ENCODE measurements at places on chromosomes 11 and 22. TPM values are rescaled to one million over a fixed set of nuclear protein-coding genes. Genes with fewer than 3 reads are reported as not detected.
A peak's percentile ranks its signal among the peaks of the same experiment; 100 is the strongest.

DNA sequence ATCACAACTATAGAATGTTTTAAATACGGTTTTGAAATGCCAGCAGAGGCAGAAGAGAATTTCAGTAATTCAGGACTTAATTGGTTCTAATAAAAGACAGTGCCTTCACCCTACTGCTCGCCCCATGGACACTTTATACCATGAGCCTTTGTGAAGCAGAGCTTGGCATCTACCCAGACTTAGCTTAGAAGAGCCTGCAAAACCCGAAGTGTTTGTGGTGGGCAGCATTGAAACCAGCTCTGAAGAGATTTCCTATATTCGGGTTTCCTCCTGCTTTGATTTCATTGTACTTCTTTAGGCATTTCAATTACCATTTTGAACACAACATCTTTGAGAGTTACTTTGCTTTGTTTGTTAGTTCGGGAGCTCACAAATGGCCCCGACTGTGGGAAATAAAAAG, 185.1 kb upstream of the MTNR1B start:
- DNase-seq: no peak

DNA sequence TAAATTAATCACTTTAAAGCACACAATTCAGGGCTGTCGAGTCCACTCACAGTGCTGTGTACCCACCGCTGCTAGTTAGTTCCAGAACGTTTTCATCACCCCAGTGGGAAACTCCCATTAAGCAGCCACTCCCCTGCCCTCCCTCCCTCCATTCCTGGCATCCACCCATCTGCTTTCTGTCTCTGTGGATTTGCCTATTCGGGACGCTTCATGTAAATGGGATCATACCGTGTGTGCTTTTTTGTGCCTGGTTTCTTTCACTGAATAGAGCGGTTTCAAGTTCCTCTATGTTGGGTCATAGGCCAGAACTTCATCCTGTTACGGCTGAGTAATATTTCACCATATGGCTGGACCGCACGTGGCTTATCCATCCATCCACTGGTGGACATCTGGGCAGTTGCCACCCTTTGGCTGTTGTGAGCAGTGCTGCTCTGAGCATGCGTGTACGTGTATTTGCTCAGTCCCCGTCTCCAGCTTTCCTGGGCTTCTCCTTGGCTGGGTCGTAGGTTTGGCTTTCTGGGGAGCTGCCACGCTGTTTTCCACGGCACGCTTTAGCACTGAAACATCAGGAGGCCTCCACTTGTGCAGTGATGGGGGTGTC, 30.1 kb downstream of the ARHGAP8 start:
- no peak for DNase-seq

DNA sequence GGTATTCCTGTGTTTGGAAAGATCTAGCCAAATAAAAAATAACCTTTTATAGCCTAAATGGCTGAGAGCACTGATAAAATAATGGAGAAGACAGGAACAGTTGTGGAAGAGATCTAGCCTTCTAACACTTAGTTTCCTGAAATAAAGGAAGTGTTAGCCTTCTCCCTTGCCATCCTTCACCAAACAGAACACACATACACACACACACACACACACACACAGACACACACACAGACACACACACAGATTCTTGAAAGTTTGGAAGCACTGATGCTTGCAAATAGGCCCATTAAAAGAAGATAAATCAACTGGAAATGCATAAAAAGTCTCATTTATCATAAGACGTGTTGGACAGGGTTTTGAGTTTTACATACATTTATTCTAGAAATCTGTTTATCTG, 37.5 kb downstream of the KIRREL3 start:
- DNase-seq: no peak

DNA sequence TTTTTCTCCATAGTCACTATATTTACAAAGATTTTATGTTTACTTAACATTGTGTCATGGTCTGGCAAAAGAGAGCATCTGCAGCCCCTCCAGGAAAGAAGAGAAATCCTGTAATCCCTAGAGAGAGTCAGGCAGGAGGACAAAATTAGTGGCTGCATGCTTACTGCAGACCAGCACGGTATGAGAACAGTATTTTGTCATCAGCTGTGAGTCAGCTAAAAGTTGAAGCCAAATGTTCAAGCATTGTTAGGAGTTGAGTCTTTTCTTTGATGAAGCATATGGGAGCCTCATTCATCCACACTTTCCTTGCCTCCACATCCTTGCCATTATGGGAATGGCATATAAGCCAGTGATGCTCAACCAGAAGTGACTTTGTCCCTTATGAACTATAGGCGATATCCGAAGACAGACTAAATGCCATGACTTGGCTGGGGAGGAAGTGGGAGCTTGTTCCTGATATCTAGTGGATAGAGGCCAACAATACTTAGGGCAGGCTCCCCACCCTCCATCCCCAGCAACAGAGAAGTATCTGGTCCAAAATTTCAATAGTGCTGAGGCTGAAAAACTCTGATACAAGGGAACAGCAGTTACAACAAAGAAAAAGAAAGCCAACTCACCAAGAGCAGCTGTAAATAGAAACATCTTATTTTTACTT, 112.0 kb upstream of the OR5AK2 start:
- DNase-seq: no peak

CLTCL1 gene
- 0.52 TPM for total RNA-seq

DNA sequence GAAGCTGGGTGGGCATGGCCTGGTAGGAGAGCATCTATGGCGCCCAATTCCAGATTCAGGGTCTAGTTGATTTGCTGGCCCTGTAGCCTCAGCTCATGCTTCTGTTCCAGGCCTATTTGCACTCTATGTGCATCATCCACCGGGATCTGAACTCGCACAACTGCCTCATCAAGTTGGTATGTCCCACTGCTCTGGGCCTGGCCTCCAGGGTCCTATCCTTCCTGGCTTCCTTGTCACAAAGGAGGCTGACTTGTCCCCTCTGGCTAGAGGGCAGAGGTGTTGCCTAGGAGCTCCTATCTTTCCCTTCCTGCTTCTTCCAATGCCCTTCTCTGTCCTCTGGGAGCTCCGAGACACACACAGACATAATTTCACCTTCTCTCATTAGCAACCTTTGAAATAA, 21.3 kb downstream of the PIK3IP1 start:
- DNase-seq: no peak

GRCh38 chr11:46162700-46163099, 41.4 kb upstream of the PHF21A start:
- DNase-seq: peak; percentile 9

DNA sequence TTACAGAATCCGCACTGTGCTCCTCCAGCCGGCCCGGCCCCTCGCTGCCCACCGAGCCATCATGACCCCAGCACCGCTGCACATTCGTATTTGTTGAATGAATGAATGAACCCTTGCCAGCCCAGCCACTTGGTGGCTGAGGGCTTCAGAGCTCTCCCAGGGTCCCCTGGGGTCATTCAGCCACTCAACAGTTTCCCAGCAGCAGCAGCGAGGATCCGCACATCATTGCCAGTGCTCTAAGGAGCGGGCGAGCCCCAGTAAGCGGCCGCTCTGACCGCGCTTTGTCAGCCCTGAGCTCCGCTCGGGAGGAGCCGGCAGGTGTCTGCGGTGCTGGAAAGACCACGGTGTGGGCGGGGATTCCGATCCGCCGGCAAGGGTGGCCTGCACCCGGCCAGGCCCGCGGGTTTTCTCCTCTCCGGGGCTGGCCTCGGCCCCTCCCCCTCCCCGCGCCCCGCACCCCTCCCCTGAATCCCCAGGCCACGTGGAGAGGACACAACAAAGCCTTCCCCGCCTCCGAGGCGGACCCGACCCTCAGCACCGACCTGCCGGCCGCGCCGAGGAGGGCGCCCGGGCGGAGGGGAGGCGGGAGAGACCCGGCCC, 563 bp downstream of the BID start:
- DNase-seq: peak; percentile 85

SYCE3 gene
- 1.9 TPM for total RNA-seq

DNA sequence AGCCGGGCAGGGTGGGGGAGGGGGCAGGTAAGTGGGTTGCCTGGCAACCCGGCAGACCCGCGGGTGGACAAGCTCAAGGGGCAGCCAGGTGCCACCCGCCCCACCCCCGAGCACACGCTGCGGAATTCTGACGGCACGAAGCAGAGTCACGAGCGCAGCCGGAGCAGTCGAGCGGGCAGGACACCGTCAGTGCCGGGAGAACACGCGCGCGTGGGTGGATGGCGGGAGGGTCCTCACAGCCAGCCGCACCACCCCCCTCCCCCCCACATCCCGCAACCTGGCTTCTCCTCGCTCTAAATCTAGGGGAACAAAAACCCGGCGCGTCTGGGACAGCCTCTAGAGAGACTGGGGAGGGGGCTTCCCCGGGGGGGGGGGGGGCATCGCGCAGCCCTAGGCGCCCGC, 133.1 kb upstream of the HSD17B12 start:
- no peak for DNase-seq

GRCh38 chr11:62245271-62245753, 3.3 kb downstream of the SCGB1D2 start:
- DNase-seq: peak; percentile 32

DNA sequence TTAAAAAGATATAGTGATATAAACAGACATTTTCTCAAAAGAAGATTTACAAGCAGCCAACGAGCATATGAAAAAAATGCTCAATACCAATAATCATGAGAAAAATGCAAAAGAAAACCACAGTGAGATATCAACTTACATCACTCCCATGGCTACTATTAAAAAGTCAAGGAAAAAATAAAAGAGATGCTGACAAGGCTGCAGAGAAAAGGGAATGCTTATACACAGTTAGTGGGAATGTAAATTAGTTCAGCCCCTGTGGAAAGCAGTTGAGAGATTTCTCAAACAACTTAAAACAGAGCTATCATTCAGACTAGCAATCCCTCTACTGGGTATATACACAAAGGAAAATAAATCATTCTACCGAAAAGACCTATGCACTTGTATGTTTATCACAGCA, 97.1 kb upstream of the CARD18 start:
- DNase-seq: no peak

DNA sequence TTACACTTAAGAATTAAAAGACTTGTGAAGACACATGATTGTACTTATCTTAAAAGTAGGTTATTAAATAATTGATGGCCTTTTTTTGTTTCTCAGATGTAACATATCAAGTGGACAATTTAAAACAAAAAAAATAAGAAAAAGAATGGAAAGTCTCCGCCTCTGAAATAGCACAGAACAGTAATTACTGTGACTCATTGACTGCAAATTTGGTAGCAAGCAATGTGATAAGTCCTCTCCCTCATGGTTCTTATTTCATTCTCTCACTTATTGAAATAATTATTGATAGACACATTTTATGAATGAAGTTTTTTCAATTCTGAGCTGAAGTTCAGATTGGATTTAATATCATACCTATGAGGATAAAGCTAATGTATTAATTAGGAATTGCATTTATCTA, 717.9 kb upstream of the LUZP2 start:
- DNase-seq: no peak

DNA sequence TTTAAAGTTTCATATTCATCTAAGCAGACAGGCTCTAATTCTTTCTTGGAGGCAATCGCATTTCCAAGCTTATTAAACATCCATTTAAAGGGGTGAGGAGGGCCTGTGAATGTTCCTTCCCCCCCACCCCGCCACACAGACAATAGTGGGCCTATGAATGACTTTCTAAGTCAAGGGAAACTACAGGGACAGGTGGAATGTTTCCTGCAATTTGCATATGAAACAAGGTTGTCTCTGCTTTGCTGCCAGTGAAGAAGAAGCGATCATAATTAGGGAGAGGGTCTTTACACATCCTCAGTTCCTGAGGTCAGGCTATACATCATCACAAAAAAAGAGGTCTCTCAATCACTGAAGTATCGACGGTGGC, 127.9 kb upstream of the OPCML start:
- DNase-seq: no peak

GRCh38 chr11:119571311-119571710, 148.3 kb upstream of the THY1 start:
- DNase-seq: no peak

API5 gene
- total RNA-seq: 193 TPM

PKDREJ gene
- total RNA-seq: not detected

DNA sequence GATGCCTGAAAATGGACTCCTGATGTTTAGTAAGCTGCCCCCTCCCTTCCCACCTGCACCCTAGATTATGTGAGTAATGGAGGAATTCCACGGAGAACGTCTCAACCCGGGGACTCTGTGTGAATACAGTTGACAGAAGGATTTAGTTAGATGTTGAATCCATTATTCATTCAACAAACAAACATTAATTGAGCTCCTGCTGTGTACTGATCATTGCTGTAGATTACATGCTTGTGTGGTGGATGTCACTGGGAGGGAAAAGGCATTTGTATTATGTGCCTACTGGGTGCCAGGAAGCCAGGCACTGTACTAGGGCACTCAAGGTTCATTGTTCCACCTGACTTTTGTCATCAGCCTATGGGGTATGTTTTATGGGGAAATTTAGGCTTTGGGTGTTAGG, 22.9 kb upstream of the CRYBB3 start:
- DNase-seq: no peak

CRYBB2 gene
- not detected for total RNA-seq

MIOX gene
- total RNA-seq: 0.29 TPM

OVOL1 gene
- 0.42 TPM for total RNA-seq

DNA sequence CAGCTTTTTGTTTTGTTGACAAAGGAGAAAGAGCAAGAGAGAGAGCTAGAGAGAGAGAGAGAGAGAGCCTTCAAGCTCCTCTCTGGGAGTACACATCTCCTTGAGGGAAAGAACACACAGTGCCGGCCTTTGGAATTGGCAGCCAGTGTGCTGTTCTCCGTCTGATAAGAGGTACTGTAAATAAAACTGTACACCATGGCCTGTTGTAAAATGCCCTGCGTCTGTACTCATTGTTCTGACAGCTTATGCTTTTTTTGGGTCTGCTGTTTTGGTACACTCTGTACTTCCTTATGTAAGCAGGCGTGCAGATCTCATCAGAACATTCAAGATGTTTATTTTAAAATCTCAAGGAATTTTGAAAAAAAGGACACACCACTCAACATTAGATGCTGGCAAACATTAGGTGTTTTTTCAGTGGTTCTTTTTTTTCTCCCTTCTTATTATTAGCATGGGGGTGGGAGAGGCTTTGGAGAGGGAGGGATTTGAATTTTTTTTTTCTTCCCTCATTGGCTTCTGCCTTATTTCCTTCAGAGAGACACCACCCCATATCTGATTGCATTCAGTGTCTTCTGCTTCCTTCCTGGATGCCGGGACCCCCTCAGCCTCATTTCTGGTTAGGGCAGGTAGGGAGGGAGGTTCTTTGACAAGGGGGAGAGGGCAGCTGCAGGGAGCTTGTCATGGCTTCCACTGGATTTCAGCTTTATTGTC, 116.8 kb upstream of the NNMT start:
- DNase-seq: no peak

GRCh38 chr22:41833369-41834004, 582 bp downstream of the SREBF2 start:
- DNase-seq: peak; percentile 54

DNA sequence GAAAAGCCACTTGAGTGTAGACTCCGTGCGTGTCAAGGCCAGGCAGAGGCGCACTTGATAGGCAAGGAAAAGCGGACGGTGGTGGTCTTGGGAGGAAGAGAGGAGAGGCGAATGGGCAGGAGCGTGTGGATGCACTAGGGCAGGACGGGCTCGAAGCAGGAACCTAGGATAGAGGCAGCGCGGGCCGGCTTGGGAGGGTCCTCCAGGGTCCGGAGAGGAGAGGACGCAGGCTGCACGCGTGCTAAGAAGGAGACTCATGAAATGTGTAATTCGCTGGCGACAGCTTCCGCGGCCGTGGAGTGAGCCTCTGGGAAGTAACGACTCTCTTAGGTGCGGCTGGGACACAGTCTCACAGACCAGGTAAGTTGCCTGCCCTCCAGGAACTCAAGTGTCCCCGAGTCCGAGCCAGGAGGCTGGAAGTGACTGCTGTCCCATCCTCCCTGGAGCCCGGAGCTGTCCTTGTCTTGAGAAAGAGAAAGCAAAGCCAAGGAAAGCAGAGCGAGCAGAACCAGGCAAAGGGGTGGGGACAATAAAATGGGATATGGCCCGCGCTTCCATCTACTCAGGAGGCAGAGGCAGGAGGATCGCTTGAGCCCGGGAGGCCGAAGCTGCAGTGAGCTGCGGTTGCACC, 874 bp upstream of the IL17RA start:
- DNase-seq: no peak

SCUBE1 gene
- 0.08 TPM for total RNA-seq

MAPK11 gene
- 3.3 TPM for total RNA-seq

Measured in activated naive CD8-positive, alpha-beta T cell treated with anti-CD3 and anti-CD28 coated beads for 36 hours (primary cell).